Dermis microvascular lymphatic vessel endothelial cell (primary cell): ENCODE measurements at places on chromosomes 7 and 10. TPM values are rescaled to one million over a fixed set of nuclear protein-coding genes. Genes with fewer than 3 reads are reported as not detected.

DNA sequence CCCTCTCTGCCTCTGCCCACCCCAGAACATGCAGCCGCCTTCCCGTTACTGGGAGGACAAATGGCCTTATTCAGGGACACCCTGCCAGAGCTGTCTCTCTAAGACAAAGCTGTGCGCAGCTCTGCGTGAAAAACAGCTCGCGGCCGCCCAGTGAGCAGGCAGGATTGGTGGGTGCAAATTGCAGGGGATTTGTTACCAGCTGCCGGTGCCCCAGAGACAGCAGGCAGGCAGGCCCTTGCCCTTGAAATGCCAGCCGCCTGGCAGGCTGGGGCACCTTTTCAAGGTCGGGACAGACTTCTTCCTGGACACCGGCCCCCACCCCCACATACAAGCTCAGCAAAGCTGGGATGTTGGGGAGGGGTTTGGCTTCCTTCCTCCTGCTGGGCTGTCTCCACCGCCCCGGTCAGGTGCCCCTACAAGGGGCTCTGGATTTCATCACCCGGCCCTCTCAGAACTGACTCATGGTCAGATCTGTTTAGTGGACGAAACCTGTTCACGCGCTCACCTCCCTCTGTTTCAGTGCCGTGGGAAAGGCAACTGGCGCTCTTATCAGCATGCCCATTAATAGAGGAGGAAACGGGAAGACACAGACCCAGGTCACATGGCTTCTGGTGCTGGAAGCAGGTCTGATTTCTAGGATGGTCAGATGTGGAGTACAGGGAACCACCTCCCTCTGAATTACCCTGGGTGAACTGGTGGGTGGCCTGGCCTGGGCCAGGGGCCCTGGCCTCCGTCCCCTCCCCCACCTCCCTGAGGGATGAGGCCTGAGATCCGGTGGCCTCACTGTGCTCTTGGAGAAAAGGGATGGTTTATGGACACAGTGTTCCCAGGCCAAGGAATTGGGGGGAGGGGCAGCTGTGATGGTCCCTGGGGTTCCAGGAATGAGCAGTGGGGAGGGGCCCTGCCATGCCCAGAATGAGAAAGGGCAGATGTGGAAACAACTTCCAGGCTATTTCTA is 123.9 kb upstream of the PPIF start:
- peak; percentile 95 for DNase-seq

- DNase-seq = no peak
Measured at GRCh38 chr7:135102372-135102771, 45.5 kb upstream of the TMEM140 start.

GRCh38 chr10:75617485-75618155 is 186.2 kb downstream of the LRMDA start:
- no peak for DNase-seq

DNA sequence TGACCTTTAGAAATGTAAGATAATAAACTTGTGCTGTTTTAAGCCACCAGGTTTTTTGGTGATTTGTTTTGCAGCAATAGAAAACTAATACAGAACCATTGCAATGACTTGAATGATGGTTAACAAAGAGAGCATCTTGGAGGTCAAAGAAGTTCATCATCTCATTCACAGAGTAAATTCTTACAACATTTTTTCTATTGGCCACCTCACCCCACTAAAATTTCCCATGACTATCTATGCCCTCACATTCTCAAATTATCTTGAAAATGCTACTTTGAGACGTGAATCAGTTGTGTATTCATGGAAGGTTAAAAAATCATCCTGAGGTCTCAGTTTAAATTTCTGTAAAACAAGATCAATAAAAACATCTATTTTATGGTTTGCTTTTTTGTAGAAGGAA is 754.2 kb downstream of the SORCS1 start:
- no peak for DNase-seq

DNA sequence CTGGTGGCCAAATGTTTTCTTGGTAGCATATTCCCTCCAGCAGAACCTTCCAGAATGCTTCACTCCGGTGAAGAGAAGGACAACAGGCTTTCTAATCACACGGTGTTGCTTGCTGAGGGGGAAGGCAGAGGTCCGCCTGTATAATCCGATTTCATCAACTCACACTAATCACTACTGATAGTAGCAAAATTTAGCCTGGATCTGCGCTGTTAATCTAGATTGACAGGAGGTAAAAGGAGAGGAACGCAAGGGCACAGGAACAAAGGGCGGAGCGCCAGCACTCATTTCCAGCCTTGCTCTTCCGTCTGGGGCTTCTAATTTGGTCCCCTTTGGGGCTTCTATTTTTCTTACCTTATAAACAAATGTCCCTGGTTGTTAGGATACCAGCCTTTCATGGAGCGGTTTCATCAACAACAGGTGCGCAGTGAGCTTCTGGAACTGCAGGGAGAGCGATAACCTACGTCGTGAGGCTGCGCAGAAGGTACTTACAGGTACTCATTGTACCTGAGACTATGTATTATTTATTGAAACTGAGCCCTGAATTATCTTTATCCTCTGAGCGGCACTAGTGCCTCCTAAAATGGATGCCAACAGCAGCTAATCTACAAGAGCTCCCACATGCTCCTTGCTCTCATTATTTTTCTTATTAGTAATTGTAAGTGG is 150.6 kb downstream of the CACNB2 start:
- DNase-seq = no peak

- DNase-seq = no peak
Measured at GRCh38 chr10:30997536-30998235, 34.0 kb downstream of the ZNF438 start.

GRCh38 chr10:120598386-120598785 is 141.4 kb downstream of the PLPP4 start:
- no peak for DNase-seq

- no peak for DNase-seq
Measured at GRCh38 chr7:22082553-22082885, 136.8 kb upstream of the CDCA7L start.

- peak; percentile 3 for DNase-seq
Measured at GRCh38 chr10:62860946-62861345, 44.8 kb upstream of the EGR2 start.

DNA sequence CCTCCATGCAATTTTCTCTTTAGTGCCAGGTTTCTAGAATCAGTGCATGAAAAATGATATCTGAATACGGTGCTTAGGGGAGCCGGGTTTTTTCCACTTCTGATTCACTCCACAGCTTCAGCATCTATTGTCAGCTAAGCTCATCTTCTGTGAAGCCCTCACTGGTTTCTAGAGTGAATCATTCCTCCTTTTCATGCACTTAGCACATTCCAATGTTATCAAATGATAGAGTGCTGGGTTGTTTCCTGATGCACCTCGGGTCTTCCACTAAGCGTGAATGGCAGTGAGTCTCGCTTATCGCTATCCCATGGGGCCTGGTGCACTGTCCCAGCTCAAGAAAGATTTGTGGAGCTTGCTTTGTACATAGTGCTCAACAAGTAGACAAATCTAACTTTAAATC is 170.9 kb upstream of the RHEB start:
- peak; percentile 34 for DNase-seq

GRCh38 chr7:35985126-35985754 is 167.8 kb upstream of the EEPD1 start:
- DNase-seq = peak; percentile 76

- DNase-seq = no peak
Measured at GRCh38 chr7:106620676-106621075, 40.3 kb downstream of the CCDC71L start.

- DNase-seq = no peak
Measured at GRCh38 chr10:53754596-53755250, 982.1 kb upstream of the MBL2 start.

DNA sequence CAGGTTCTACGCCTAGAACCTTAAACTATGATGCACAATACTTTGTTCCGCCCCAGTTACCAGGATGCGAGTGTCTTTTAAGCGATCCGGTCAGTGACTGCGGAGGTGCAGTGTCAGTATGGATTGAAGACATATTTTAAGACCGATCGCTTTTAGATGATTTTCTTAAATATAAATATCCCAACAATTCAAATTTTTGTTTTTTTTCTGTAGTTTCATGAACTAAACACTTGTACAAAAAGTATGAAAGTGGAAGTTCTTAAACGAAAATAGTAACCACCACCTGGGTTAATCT is 835 bp downstream of the COMMD3 start:
- no peak for DNase-seq

GRCh38 chr10:25697412-25697811 is 236.6 kb upstream of the MYO3A start:
- DNase-seq = no peak

Gene DYDC2
- 0.39 TPM in 1 of 2 replicates, not detected in the other for total RNA-seq

Gene NRG3
- total RNA-seq = 8.2 and 19.1 TPM in 2 replicates

Gene CEP55
- 11.6 and 37.1 TPM in 2 replicates for total RNA-seq

Gene C10orf105
- under 0.01 TPM in 1 of 2 replicates, not detected in the other for total RNA-seq

Gene C10orf67
- total RNA-seq = not detected in 2 replicates

Gene FKBP6
- total RNA-seq = not detected in 2 replicates

Gene PNLIPRP1
- not detected in 2 replicates for total RNA-seq

Gene LRIT1
- not detected in 2 replicates for total RNA-seq

Gene COL13A1
- 0.76 and 4.7 TPM in 2 replicates for total RNA-seq

Gene SH2B2
- total RNA-seq = 0.51 and 0.76 TPM in 2 replicates
